Anterior cingulate cortex (tissue), 58 donors: ENCODE measurements at places on chromosomes 2 and 18.

- DNase-seq = no peak
Observed at GRCh38 chr2:99348173-99348572, 11.0 kb downstream of the EIF5B start.

DNA sequence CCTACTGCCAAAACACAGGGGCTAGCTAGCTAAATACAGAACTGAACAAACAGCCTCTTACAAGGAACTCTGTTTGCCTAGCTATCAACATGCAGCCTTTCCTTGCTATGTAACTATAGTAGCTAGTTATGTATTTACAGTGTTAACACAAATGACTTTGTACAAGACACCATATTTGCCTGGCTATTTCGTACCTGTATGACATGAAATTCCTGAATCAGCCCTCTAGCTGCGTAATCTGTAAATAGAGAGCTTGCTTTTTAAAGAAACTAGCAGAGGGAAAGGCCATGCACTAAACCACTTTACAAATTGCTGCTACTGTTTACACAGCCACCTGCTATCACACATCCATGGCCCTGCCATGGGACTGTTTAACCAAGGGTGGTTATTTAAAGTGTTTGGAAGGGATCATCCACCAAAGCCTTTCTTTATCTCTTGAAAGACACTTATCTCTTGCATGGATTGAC, 248.7 kb downstream of the TFCP2L1 start:
- no peak for DNase-seq

- DNase-seq = no peak
Observed at GRCh38 chr2:177175917-177176668, 36.5 kb upstream of the HNRNPA3 start.

- DNase-seq = no peak
Observed at GRCh38 chr2:78355967-78356366, 669.5 kb upstream of the REG3G start.

DNA sequence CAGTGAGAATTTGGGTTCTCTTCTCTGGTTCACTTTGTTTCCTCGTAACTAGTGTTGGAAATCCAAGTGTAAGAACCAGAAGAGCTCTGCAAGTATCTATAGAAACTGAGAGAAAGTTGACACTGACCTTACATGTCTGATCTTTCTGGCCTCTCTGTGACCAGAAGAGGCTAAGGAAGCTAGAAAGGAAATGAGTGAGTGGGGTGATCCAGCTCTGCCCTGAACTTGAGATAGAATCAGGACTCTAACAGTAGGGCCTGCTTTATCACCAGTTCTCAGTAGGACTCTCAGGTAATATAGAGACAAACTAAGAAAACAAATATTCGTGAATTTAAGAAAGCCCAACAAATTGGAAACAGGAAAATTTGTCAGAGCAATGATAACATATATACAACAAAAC, 441.2 kb upstream of the ZNF804A start:
- no peak for DNase-seq

DNA sequence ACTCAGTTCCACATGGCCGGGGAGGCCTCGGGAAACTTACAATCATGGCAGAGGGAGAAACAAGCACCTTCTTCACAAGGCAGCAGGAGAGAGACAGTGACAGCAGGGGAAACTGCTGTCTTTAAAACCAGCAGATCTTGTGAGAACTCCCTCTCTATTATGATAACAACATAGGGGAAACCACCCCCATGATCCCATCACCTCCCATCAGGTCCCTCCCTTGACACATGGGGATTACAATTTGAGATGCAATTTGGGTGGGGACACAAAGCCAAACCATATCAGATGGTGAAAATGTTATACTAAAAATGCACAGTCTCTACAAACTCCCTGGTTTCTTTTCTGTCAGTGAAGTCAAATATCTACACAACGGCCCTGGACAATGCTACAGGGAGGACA, 9.2 kb downstream of the TMEM18 start:
- no peak for DNase-seq

- DNase-seq = no peak
Observed at GRCh38 chr2:70511971-70512729, 41.5 kb downstream of the TGFA start.

- no peak for DNase-seq
Observed at GRCh38 chr18:58497845-58498244, 131.0 kb downstream of the ALPK2 start.

- no peak for DNase-seq
Observed at GRCh38 chr2:15369129-15369528, 192.0 kb downstream of the NBAS start.

DNA sequence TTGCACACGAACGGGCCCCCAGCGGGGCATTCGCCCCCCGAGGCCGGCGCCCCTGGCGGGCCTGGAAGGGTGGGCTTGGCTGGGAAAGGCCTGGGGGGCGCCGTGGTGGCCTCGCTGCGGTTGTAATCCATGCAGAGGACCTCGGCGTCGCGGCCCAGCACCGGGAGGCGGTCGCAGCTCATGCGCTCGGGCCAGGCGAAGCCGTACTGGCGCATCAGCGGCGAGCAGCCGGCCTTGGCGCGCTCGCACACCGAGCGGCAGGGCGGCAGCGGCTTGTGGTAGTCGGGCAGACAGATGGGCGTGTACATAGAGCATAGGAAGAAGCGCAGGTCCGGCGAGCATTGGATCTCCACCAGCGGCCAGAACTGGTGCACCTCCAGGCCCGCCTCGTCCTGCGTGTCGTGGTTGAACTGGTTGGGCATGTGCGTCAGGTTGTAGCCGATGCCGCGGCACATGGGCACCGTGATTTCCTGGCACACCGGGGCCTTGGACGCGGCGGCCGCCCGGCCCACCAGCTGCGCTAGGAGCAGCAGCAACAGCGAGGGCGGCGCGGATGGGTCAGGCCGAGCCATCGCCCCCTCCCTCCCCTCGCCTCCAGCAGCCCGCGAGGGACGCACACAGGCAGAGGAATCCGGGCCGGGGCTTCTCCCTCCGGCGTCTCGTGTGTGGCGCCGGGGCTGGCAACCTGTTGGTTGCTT, 1.4 kb downstream of the FZD5 start:
- no peak for DNase-seq

DNA sequence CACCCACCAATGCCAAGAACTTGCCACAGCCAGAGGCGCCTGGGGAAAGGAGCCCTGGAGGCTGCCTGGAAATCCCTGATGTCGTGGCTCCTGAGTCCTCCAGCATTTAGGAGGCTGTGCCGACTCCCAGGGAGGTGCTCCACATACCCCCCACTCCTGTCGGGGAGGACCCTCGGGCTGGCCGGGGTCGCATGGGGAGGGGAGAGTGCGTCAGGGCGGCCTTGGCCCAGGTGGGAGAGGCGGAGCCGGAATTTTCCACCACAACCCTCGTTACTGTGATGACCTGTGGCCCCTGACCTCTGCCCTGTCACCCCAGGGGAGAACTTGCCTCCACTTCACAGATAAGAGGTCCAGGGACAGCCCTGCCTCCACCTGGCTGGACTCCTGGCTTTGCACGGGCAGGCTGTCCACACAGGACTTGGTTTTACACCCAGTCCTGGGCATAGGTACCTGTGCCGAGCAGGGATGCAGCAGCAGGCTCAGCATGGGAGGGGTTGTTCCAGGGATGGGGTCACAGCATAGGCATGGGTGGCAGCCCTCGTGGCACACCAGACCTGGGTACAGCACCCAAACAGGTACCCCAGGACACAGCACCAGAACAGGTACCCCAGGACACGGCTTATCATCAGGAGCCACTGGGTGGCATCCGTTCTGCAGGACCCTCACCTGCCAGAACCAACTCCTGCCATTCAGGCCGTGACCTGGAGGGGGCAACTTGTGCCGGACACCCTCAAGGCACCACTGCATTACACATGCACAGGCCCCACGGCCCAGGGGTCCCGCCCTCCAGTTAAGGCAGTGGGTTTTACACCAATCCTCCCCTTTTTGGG, 12.3 kb upstream of the AGXT start:
- no peak for DNase-seq

DNA sequence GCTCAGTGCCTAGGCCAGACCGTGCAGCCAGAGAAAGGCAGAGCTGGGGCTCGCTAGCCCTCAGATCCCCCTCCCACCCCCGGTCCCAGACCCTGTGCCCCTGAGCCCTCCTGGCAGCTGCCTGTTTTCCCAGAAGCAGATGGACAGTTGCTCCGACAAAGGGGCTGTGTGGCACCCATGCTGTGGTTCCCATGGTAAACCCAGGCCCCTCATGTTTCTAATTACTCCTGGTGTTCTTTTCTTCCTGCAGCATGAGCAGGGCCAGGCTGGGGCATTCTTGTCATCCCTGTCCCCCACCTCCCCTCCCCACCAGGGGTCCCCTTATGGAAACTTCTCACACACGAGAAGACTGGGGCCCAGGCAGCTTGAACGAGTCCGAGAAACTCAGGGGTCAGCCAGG, 269.6 kb downstream of the HAUS1 start:
- no peak for DNase-seq

GRCh38 chr2:237581751-237582746, 8.5 kb downstream of the RAB17 start:
- DNase-seq = peak; percentile 38
